ENCODE measurements at places on chromosomes 1 and 21. TPM values are rescaled to one million over a fixed set of nuclear protein-coding genes. Genes with fewer than 3 reads are reported as not detected.

DNA sequence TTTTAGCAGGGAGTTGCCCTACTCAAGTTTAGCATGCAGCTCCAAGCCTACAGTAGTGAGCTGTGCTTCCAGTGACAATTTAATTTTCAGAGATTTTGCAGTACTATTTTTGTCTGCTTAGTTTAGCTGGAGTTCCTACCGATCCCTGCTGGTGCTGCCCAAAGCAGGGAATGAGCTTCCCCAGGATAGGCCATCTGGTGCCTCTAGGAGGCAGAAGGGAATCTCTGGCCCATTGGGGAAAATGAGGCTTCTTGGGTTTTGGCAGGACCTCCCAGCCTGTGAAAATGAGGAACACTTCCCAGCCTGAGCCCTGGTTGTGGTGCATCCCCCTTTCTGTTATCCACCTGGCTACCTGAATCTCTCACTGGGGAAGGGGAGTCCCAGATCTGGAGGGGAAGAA, 149.2 kb downstream of the RASAL2 start:
- no peak for DNase-seq

DNA sequence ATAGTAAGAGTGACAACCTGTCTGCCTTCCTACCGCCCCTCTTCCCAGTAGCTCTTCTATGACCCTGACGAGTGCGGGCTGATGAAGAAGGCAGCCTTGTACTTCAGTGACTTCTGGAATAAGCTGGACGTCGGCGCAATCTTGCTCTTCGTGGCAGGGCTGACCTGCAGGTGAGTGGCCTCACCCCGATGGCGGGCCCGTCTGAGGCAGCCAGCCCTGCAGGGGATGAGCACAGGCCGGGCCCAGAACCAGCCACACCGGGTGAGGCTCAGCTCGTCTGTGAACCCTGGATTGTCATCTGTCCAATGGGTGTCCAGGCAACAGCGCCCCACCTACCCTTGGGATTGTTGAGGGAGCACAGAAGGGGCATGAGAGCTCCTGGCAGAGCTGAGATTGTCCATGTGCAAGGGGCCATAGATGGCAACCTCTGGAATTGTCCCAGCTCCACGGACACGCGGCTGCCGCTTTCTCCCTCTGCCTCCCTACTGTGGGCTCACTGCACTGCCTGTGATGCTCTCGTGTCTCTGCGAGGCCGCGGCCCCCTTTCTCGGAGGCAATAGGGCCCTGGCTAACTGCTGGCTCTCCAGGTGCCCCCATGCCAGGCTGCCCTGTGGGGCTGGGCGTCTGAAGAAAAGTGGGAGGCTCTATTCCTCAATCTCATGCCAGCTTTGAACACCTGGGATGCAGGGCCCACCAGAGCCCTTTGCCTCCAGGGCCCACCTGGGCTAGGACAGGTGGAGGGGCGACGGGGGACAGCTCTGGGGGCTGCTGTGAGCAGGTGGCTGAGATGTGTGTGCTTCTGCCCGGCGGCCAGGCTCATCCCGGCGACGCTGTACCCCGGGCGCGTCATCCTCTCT, 50.0 kb upstream of the LRRC3 start:
- peak; percentile 84 for DNase-seq

DNA sequence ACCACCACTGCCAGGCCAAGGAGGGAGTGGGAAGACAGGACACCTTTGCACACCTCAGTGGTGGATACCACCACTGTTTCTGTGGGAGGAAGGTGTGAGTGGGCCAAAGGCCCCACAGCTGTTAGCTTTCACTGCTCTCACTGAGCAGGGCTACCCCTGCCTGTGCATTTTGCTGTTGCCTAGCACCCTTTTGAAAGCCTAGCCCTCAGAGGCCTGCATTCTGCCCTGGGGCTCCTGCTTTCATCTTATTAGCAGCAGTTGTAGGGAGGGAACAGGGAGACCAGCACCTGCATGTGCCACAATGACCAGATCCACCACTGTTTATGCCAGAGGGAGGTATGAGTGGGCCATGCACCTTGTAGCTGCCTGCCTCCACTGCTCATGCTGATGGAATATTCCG, 110.9 kb upstream of the C21orf91 start:
- DNase-seq: no peak

- DNase-seq: no peak
Observed at GRCh38 chr21:15928196-15928595, 198.4 kb downstream of the USP25 start.

ECM1 gene
- 19.8 TPM for total RNA-seq

- DNase-seq: peak; percentile 89
Observed at GRCh38 chr1:26145041-26145959, 13.6 kb upstream of the FAM110D start.

OR2L3 gene
- not detected for total RNA-seq

DNA sequence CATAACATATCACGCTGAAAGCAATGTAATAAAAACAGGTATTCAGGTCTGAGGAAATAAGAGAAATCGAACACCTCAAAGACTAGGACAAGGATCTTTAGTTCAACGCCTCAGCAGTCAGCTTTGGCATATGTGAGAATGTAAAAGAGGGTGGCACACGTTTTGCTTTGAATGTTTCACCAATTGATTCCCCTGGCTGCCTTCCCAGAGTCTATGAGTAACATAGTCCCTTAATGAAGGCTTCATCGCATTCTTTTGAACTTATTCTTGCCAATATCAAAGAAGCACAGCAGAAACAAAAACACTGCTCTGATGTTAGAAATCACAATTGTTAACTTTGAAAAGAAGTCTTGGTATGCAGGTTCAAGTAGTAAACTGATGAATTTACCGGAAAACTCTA, 764.8 kb downstream of the ADGRL2 start:
- DNase-seq: no peak

CREG1 gene
- total RNA-seq: 19.4 TPM

DNA sequence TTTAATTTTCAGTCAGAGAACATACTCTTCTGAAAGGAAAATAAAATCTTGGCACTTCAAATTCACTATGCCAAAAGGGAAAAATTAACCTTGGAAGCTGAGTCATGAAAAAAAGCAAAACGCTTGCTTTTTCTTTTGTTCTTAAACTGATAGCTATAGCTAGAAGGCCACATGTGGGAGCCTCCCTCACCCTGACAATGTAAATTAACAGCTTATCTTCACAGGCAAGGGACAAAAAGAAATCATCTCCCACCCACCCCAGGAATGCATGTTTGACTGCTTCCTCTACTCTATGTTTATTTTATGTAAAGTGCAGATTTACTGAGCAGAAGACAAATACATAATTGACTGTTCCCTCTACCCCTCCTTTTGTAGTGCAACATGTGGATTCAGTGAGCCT, 38.0 kb downstream of the EBNA1BP2 start:
- no peak for DNase-seq

GRCh38 chr1:30516485-30516858, 206.9 kb downstream of the MATN1 start:
- DNase-seq: peak; percentile 65

LRRC8C gene
- 3.5 TPM for total RNA-seq

ETV3L gene
- not detected for total RNA-seq

DNA sequence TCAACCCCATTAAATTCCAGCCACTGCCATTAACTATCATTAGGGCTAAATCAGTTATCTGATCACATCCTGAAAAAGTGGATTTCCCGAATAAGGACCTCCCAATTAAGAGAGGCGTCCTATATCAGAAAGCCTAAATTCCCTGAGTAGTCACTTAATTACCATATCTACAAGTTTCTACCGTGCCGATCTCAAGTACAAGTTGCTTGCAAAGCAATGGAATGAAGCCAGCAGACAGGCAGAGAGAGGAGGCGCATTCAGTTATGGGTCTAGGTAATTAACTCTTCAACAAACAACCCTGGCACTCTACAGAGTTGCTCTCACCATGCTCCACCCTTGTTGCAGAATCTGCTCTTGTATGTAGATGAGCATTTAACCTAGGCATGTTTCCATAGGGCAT, 494.6 kb upstream of the RUNX1 start:
- no peak for DNase-seq

C1orf87 gene
- total RNA-seq: 0.94 TPM

GRCh38 chr1:230401101-230401500, 25.0 kb downstream of the PGBD5 start:
- DNase-seq: no peak

DNA sequence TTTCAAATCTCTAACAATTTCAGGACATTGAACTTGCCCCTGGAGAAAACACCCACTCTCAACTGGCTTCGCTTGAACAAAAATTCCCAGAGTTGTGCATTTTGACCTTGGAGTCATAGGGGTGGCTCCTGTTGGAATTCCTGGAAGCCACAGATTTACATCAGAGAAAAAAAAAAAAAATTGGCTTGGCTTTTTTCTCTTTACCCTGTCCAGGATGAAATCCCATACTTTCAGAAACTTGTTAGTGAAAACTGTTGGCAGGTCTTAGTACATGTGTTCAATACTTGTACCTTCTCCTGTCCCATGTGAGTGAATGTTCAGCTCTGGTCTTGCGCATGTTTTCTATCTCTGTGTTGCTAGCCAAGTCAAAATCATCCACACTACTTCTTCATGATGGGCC, 228.8 kb downstream of the TGFB2 start:
- DNase-seq: no peak

- DNase-seq: no peak
Observed at GRCh38 chr1:160056648-160057169, 13.3 kb downstream of the KCNJ10 start.

GRCh38 chr1:229557913-229558414, 543 bp downstream of the ABCB10 start:
- DNase-seq: peak; percentile 82

GRCh38 chr1:109981004-109981335, 3.6 kb upstream of the AHCYL1 start:
- DNase-seq: no peak

ORC1 gene
- total RNA-seq: 3.0 TPM

CD48 gene
- not detected for total RNA-seq

- no peak for DNase-seq
Observed at GRCh38 chr1:219666242-219666641, 53.3 kb upstream of the ZC3H11B start.

- no peak for DNase-seq
Observed at GRCh38 chr21:35229290-35229689, 180.2 kb upstream of the RUNX1 start.

ANKRD65 gene
- total RNA-seq: 0.24 TPM

DNA sequence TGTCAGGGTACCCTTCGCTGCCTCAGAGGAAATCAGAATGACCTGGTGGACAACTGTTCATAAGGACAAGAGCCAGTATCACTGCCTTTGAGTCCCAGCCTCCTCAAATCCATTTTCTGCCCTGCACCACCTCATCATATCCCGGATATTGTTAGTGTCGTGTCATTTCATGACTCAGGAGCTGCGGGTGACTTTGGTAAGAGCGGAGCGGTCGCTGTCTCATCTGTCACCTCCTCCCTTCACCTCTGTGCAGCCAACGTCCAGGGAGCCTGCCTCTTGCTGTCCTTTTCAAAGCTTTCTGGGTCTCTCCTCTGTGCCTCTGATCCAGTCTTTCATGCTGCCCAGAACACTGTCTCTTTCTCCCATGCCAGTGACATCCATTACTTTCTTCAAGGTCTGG, 7.0 kb upstream of the C1orf198 start:
- no peak for DNase-seq

- no peak for DNase-seq
Observed at GRCh38 chr21:16642353-16642752, 870.5 kb upstream of the CXADR start.

GRCh38 chr21:40381111-40381510, 465.8 kb downstream of the DSCAM start:
- DNase-seq: no peak

PTCH2 gene
- 1.4 TPM for total RNA-seq

DNA sequence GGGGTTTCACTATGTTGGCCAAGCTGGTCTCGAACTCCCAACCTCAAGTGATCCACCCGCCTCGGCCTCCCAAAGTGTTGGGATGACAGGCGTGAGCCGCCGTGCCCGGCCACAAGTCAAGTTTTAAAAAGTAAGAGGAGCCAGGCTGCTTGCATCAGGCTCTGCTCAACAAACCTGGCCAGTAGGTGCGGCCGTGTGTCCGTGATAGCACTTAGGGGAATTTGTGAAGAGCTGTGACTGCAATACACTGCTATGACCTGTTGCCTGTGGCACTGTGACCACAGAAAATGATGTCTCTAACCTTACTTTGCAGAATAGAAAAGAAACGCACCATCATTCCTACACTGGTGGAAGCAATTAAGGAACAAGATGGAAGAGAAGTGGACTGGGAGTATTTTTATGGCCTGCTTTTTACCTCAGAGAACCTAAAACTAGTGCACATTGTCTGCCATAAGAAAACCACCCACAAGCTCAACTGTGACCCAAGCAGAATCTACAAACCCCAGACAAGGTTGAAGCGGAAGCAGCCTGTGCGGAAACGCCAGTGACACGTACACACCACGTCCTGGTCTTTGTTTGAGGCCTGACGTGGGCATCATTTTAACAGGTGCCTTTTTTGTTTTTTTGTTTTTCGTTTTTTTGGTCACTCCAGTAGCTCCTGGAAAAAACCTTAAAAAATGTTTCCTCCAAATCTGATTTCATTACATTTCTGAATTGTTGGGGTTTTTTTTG, 16.7 kb downstream of the C1orf174 start:
- no peak for DNase-seq

- no peak for DNase-seq
Observed at GRCh38 chr1:21518774-21519455, 9.7 kb downstream of the ALPL start.

DNA sequence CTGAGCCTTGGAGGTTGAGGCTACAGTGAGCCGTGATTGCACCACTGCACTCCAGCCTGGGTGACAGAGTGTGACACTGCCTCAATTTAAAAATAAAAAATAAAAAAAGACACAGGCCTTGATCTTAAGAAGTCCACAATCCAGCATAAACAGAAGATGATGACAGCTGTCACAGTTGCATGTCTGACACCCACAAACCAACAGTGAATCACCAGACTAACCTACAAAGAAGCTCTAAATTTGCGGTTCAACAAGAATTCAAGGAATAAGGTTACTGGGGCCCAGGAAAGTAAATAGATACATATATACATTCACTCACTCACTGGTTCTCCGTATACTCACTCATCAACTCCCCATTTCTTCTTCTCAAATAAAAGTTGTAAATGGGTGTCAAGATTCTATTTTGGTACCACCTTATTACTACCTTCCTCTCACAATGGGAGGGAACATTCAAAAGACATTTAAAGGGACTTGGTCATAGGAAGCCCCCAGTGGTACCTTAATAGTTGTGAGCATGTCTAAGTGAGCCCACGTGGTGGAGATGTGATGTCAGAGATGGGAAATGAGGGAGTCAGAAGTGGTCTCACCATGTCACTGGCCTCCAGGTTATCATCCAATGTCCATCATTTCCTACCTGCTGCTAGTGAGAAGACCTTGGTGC, 66.9 kb upstream of the PRDX6 start:
- DNase-seq: no peak

GRCh38 chr1:89525169-89525855, 683 bp downstream of the LRRC8B start:
- no peak for DNase-seq

DNA sequence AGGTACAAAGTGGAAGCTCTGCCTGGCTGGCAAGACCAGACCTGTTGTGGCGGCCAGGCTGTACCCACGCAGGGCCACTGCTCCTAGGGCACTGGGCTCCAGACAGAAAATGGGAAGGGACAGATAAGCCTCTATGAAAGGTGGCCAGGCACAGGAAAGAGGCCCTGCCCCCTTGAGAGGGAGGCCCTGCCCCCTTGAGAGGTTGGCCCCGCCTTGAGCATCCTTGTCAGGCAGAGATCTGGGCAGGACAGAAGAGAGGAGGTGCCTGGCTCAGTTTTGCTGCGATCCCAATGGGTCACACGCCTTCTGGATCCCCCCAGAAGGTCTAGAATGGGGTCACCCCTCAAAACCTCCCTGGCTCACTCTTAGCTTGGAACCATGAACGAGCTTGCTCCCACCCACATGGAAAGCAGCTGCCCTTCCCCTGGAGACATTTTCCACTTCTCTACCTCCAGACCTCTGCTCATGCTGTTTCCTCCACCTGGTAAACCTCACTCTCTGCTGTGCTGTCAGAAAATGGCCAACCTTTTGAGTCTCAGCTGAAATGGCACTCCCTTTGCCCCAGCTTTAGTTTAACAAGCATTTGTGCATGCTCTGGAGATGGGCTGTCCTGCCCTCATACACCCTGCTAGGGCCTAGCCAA, 17.5 kb upstream of the ECE1 start:
- no peak for DNase-seq

Data from osteocyte (in vitro differentiated cells).